ENCODE measurements at places on chromosomes 3 and 15.

GRCh38 chr3:51719410-51720025 lies 12.7 kb downstream of the GRM2 start:
- no peak for DNase-seq

DNA sequence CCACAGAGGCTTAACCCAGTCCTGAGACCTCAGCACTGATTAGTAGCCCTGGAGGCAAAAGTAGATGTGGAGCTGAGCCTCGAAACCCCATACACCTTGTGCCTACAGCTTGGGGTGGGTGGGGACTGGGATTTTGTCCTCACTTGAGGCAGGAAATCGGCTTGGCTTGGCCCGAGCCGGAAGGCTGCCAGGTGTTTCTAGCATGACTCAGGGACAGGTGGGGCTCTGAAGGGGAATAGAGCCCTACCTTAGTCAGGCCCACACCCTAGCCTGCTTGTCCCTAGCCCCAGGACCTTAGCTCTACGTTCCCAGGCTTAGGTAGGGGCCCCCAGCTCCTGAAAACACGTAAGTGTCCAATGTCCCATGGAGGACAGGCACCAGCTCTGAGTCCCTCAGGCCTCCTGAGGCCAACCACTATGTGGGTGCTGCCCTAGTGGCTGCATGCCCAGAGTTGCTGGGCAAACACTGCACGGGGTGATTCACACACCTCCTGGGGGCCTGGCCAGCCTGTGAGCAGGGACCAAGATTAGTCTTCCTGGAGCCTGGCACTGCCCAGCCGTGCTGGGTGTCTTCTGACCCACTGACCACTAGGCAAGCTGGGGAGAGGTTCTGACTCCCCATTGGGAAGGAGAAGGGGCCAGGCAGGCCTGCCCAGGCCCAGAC lies 3.1 kb downstream of the MST1R start:
- peak; percentile 54 for DNase-seq

GRCh38 chr3:135263331-135263730 lies 468.3 kb downstream of the EPHB1 start:
- DNase-seq = no peak

DNA sequence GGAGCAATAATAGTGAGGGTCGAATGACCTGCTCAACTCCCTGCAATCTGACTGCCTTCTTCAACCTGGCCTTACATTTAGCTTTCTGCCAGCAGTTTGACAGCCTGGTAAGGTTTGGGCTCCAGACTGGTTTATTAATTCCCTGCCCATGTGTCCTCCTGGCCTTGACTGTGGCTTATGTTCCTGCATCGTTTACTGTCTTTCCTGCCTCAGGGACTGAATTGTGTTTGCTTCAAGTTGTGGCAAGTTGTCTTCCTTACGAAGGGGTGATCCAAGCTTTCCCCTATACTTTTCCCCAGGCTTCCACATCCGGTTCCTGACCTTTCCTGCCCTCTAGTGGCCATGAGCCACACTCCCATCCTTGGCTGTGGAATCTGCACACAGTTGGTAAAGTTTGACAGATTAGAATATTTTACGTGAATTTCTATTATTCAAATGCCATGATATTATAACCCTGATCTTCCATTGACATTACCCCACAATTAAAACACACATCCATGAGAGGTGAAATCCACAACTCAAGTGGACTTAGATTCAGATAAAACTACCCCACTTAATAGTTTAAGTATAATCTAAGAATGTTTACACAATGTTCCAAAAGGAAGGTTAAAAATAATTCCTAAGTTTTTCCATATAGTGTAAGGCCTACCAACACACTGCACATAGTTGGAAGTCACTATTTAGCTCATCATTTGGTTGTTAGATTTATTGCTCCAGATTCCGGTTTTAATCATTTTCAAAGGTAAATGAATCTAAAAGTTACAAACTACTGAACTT lies 95.7 kb downstream of the NEDD4 start:
- DNase-seq = peak; percentile 74

GRCh38 chr3:198017090-198017489 lies 57.1 kb downstream of the LMLN start:
- no peak for DNase-seq

- peak; percentile 78 for DNase-seq
Measured at GRCh38 chr3:150319900-150320299, 88.2 kb upstream of the TSC22D2 start.

GRCh38 chr15:91142106-91142744 lies 42.2 kb downstream of the SV2B start:
- no peak for DNase-seq

- peak; percentile 59 for DNase-seq
Measured at GRCh38 chr3:177294221-177294620, 96.9 kb upstream of the TBL1XR1 start.

DNA sequence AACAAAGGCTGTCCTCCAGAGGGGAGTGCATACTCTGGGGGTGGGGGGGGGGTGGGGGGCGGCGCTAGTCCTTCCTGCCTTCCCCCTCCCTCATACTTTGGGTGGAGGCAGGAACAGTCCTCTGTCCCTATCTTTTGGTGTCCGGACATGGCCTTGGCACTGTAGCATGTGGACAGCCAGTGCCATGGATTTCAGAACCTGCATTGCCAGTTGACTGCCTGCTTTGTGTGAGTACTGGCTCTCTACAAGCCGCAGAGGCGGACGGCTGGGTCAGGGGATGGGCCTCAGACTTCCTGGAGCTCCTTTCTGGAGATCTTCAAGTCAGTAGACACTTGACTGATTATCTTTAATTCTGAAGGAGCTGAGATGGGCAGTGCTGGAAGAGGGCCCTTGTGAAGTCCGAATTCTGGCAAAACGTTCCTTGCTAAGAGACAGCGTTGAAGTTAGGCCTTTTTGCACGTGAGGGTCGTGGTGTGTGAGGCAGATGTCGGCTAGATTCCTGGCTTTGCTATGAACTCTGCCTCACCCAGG lies 2.5 kb downstream of the CLDN11 start:
- DNase-seq = peak; percentile 61

- no peak for DNase-seq
Measured at GRCh38 chr15:73028031-73028430, 24.2 kb upstream of the NEO1 start.

DNA sequence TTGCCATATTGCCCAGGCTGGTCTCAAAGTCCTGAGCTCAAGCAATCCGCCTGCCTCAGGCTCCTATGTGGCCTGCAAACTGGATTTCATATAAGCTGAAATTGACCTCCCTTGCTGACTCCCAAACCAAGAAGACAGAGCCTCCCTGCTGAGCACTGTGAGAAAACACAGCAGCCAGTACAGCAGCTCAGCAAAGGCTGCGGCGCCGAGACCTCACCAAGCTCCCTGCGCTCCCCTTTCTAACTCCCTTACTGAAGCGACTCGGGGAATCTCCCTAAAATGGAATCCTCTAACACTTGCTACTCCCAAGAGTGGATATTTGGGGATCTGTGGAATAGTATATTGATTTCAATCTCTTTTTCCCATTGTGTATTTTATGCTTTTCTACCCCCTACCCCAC lies 34.6 kb downstream of the MUC20 start:
- DNase-seq = no peak

DNA sequence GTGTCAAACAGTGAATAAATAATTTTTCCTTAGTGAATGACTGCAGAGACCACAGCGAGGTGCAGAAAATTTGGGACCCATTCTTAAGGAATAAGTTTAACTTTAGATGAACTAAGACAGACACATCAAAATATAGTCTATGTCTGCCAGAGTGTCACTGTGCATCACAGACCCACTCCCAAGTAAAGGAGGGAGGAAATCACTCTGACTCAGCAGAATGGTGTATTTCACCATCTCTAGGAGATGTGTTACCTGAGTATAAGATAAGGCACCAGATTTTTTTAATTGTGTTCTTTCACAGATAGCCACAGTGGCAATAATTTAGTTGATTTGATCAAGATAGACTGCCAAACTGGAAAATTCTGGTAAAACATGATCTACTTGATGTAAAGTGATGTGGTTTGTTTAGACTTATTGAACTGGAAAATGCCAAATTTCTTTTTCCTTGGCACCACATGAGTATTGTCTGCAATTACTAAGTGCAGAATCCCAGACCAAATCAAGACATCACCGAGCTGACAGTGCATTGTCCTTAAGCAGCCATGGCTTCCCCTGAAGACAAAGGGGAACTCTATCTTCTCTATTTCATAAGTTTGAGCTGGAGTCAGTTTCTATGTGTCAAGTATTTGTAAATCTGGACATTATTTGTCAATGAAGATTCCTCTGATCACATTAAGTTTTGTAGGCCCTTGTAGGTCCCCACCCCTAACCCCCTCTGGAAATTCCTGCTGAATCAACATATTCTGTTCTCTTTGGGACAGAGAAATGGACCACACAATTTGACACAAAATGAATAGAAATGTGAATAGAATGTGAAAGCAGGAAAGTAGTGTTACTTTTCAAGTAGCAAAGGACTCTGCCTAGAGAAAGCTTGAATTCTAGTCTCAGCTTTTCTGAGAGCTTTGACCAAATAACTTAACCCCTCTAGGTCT lies 47.6 kb downstream of the TIPARP start:
- DNase-seq = no peak

DNA sequence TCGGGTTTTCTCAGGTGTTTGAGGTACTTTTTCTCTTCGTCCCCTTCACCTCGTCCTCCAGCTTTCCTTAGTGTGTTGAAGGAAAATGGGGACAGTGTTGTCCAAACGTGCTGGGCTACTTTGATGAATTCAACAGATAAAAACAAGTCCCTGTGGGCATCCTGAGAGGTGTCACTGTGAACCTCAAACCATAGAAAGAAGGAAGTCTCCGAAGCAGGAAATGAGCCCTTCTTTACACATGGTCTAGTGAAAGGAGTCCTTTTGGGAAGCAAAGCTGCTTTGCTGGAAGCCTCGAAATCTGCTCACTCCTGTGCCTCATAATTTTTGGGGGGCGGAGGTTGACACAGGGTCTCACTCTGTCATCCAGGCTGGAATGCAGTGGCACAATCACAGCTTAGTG lies 10.6 kb downstream of the IL17RB start:
- peak; percentile 35 for DNase-seq

DNA sequence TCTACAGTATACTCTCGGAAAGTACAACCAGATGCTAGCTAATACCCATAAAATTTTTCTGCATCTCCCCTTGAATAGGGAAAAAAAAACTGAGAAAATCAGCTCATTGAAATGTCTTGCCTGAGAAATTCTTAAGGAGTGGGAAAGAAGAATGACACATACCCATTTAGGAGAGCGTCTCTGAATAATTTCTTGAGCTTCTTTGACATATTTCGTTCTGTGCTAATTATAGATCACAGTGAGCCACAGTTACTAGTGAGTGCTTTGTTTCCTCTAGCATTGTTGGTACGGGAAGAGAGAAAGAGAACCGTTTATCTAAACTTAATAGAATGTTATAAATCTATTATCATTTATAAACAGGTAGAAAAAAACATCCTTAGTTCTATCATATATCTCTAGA lies 588.4 kb downstream of the UNC13C start:
- DNase-seq = no peak

DNA sequence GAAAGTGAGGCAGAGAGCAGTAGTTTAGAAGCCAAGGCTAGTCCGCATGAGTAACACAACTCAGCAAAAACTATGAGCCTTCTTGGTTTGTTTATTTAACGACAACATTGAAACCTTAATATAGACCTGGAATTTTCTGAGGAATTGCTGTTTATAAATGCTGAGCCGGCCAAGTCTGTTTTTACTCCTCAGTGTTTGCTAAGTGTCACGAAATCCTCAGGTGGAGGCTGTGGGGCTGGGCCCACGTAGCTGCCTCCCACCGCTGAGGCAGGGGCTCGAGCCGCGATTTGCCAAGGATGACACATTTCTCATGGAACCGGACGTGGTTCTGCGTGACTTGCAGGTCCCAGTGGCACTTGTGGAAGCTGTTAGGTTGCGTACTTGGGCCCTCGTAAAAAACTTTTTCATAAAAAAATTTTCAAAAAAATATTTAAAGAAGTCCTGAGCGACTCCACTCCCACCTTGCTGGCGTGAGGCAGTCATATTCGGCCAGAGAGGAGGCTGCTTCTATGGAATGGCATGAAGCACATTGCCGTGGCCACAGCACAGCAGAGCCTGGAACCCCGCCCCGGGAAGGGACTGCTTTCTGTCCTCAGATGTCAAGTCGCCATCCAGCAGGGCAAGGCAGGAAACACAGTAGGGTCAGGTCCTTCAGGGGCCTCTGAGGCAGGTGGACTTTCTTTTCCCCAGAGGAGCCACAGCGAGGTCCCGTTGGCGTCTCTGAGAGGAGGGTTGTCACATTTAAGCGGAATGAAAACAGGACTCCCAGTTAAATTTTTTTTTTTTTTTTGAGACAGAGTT lies 64.8 kb upstream of the PCSK6 start:
- DNase-seq = peak; percentile 53

DNA sequence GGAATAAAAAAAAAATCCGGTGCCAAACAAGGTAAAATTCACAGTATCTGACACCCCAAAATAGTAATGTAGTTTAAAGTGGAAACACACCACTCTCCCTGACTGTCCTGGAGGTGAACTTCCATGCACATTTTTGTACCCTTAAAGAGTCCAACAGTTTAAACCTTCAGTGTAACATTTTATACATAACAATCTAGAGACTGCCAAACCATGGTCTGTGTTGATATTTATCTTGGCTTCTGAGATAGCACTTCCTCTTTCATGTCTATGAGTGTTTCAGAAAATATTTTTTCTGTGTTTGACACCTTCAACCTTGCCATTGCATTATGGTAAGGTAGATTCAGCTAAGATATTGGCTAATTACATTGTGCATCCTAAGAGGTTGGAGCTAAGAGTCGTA lies 13.9 kb downstream of the TMEM45A start:
- DNase-seq = no peak

DNA sequence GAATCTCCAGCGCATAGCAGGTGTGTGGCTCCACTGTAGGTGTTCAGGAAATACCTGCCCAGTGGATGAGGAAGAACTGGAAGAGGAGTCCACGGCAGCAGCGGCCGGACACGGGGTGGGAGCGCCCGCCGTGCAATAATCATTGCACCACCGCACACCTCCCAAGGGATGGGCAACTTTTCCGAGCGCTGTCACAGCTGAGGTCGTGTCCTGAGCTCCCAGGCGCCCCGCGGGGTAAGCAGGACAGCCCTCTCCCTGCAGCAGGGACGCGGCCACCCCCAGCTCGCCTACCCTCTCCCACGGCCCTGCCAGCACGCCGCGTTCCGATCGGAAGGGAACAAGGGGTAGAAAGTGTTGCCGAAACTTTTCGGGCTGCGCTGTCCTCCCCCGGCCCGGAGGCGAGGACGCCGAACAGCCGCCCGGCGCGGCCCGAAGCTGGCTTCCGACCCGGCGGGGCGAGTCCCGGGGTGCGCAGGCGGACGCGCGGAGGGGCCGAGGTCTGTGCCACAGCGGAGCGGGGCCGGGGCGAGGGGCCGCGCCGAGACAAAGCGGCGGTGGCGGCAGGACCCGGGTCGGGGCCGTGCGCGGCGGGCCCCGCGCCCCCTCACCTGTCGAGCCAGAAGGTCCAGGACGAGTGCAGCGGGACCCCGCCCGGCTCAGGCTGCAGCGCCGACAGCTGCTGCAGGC lies 475 bp downstream of the EIF4E3 start:
- peak; percentile 74 for DNase-seq

- no peak for DNase-seq
Measured at GRCh38 chr15:39799552-39800011, 16.9 kb upstream of the FSIP1 start.

GRCh38 chr15:100158356-100158755 lies 183.4 kb downstream of the ADAMTS17 start:
- DNase-seq = no peak

GRCh38 chr15:78620021-78620526 lies 722 bp downstream of the CHRNA3 start:
- peak; percentile 84 for DNase-seq
